Activated CD8-positive, alpha-beta memory T cell treated with anti-CD3 and anti-CD28 coated beads for 1 hour (primary cell): ENCODE measurements at places on chromosomes 11 and 22.

DNA sequence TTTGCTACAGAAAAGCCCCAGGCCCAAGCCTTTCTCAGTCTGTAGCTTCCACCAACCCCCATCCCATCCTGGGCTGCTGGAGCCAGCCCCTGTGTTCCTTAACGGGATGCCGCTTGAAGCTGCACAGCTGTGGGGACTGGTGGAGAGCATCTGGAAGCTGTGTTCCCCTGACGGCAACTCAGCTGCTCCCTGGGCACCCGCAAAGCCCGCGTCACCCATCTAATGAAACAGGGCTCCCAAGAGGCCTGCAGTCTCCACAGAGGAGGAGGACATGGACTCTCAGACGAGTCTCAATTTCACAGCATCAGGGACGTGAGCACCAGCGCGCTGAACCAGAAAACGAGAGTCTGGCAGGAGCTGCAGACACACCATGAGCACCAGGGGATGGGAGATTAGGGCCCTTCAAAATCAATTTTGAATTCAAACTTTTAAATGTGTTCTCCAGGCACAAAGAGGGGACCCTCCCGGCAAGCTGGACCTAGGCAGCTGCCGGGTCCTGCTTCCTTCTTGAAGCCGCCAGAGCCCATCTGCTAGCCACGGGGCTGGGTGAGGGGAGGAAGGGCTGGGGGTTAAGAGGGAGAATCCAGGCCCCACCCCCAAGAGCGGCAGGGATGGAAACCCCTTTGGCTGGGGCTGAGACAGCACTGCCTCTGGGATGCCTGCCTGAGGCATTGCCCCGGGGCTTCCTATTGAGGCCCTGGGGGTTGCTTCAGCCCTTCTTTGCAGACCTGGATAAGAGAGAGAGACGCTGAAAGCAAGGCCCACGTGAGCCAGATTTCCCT is 21.0 kb downstream of the LMO1 start:
- DNase-seq, result no peak

- no peak for DNase-seq
Observed at GRCh38 chr11:69049490-69049867, 747 bp downstream of the TPCN2 start.

DNA sequence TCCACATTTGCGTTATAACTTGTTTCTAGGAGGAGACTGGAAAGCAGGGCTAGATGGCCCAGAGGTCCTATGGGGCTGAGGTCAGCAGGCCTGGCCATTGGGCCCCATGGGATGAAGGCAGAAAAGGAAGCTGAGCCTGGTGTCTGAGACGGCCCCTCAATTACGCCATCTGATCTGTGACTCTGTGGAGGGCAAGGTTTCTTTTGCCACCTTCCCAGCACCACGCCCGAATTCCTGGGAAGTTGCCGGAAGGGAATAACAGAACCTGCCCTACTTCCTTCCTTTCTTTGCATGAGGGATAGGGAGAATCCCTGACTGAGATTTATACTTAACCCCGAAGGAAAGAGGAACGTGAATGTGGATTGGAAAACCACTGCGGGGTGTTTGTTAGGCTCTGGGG is 118.1 kb downstream of the MPPED1 start:
- no peak for DNase-seq

- DNase-seq, result no peak
Observed at GRCh38 chr22:39718206-39718605, 147.7 kb downstream of the CACNA1I start.

GRCh38 chr11:444396-445144 is 2.8 kb upstream of the ANO9 start:
- DNase-seq, result no peak

DNA sequence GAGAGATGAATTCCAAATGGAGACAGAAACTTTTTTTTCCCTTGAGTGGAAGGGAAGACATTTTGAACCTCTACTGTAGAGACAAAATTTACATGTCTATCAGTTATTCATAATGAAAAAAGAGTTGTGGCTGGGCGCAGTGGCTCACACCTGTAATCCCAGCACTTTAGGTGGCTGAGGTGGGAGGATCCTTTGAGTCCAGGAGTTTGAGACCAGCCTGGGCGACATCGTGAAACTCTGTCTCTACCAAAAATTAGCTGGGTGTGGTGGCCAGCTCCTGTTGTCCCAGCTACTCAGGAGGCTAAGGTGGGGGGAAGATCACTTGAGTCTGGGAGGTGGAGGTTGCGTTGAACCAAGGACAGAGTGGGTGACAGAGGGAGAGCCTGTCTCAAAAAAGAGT is 4.1 kb downstream of the EED start:
- DNase-seq, result no peak

GRCh38 chr22:27348634-27349033 is 452.9 kb downstream of the MN1 start:
- no peak for DNase-seq
